Endothelial cell of umbilical vein (primary cell): ENCODE measurements at places on chromosomes 2 and 18.

DNA sequence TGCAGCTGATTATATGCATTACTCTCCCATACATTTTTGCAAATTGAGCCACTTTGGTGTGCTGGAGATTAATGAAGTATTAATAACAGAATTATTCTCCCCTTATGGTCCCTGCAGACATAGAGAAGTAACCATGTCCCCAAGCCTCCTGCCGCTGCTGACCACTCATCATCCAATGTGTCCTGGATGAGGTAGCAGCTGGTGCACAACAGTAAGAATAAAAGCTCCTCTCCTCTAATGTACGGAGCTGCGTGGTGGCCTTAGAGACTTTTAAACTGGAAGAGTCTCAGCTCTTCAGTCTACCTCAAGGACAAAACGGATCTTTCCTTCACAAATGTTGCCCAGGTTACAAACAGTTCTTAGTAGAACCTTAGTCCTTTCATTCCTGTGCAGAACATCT, 37.7 kb downstream of the TPO start:
- no peaks in the 10 kb centered on the region for H3K27me3 ChIP-seq
- no peak for DNase-seq
- no peaks in the 10 kb centered on the region for H3K4me1 ChIP-seq
- H3K4me3 ChIP-seq: no peak overlapping the region
- H3K27ac ChIP-seq: no peak overlapping the region

DNA sequence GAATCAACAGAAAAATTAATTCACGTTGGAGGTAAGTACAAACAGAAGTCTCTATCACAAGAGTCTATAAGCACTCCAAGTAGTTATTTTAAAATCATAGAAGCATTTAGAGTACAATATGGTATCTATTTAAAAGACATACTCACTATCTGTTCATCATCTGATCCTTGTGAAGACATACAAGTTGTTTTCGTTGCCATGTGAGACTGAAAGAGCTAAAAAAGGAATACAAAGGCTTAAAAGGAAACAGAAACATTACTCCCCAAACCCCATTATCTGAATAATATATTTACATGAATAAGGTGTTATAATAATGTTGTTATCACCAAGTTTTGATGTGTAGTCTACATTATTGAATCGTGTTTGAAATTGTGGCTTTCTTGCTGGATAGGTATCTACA, 20.9 kb downstream of the SEPTIN10 start:
- DNase-seq: no peak
- no peak overlapping the region for H3K4me3 ChIP-seq
- H3K27me3 ChIP-seq: no peaks in the 10 kb centered on the region
- H3K4me1 ChIP-seq: no peaks in the 10 kb centered on the region
- peaks cover 5% of the 10 kb centered on the region for H3K36me3 ChIP-seq
- H3K27ac ChIP-seq: no peak overlapping the region

- peaks cover 6% of the 10 kb centered on the region for H3K4me1 ChIP-seq
- no peaks in the 10 kb centered on the region for H3K36me3 ChIP-seq
- H3K27ac ChIP-seq: no peak overlapping the region
- no peak overlapping the region for H3K4me3 ChIP-seq
- DNase-seq: no peak
- no peaks in the 10 kb centered on the region for H3K27me3 ChIP-seq
These were observed 1.6 kb upstream of the RBM45 start for GRCh38 chr2:178110681-178111080.

DNA sequence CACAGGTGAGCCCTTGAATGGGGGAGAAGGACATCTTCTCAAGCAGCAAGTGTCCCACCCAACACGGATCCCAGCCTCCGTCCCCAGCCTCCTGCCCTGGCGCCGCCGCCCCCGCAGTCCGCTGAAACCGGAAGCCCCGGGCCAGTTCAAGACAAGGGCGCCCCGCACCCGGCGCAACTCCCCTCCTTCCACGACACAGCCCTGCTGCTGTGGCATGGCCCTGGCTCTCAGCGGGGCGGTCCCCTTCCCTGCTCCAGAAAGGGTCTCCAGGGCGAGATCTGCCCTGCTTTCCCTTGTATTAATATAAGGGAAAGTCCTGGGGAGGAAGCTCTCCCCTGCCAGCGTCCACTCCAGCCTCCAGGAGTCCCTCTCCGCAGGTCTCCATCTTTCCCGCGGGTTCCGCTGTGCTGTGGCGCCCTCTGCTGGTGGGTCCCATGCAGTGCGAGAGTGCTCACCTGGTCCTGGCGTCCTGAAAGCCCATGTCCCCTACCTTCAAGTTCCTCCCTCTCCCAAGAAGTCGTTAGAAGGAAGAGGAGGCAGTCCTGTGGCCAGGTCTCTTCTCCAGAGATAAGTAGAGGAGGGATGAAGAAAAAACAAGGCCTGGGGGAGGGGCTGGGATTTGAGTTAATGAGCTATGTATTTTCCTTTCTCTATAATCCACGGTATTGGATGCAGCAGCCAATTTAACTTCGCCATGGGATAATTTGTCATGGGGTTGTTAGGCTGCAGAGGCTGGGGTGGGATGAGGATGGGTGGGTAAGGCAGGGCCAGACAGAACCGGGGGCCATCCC, 176.0 kb downstream of the SMAD2 start:
- H3K36me3 ChIP-seq: no peaks in the 10 kb centered on the region
- peak; percentile 21 for DNase-seq
- no peaks in the 10 kb centered on the region for H3K27me3 ChIP-seq
- no peak overlapping the region for H3K4me3 ChIP-seq
- H3K4me1 ChIP-seq: no peaks in the 10 kb centered on the region

GRCh38 chr2:152342259-152343046, 7.5 kb downstream of the FMNL2 start:
- H3K27me3 ChIP-seq: no peaks in the 10 kb centered on the region
- H3K36me3 ChIP-seq: no peaks in the 10 kb centered on the region
- peaks cover under 1% of the 10 kb centered on the region for H3K4me1 ChIP-seq
- no peak overlapping the region for H3K27ac ChIP-seq

DNA sequence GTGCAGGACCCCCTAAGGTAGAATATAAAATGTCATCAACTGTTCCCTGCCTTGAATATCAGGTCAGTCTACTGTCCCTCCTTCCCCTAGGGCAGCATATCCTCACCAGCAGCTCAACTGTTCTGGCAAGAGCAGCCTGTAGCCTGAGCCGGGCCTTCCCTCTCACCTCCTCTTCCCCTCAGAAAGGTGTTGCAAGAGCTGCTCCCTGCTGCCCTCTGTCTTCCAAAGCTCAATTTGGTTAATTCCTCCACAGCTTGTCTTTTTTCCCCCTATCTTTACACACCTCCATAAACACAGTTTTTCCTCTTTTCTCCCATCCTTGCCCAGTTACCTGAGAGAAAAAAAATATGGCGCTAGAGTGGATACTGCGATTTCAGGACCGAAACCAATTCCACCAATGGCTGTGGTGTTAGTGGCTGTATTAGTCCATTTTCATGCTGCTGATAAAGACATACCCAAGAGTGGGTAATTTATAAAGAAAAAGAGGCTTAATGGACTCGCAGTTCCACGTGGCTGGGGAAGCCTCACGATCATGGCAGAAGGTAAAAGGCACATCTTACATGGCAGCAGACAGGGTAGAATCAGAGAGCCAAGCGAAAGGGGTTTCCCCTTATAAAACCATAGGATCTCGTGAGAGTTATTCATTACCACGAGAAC, 184.7 kb downstream of the MREG start:
- H3K27me3 ChIP-seq: no peaks in the 10 kb centered on the region
- peak; percentile 52 for DNase-seq
- H3K36me3 ChIP-seq: peaks cover 2% of the 10 kb centered on the region
- H3K27ac ChIP-seq: no peak overlapping the region

DNA sequence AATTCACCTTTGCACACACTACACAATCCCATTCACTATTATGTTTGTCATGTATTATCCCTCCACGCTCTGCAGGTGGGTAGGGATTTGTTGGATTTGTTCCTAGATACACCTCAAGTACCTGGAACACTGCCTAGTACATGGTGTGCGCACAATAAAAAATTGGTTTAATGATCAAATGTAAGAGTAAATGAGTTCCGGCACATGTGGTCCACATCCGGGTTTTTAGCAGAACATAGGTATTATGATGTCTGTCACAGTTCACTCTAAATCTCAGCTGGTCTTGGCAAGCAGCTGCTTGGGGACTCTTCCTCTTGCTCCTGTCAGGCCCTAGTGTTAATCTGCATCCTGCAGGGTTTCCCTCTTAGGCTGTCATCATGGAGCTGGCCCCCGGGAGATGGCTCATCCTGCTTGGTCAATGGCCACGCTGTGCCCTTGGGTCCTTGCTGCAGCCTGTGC, 21.8 kb upstream of the IL1R1 start:
- DNase-seq: no peak
- no peak overlapping the region for H3K27ac ChIP-seq
- H3K4me3 ChIP-seq: no peak overlapping the region
- H3K27me3 ChIP-seq: no peaks in the 10 kb centered on the region
- H3K36me3 ChIP-seq: no peaks in the 10 kb centered on the region

DNA sequence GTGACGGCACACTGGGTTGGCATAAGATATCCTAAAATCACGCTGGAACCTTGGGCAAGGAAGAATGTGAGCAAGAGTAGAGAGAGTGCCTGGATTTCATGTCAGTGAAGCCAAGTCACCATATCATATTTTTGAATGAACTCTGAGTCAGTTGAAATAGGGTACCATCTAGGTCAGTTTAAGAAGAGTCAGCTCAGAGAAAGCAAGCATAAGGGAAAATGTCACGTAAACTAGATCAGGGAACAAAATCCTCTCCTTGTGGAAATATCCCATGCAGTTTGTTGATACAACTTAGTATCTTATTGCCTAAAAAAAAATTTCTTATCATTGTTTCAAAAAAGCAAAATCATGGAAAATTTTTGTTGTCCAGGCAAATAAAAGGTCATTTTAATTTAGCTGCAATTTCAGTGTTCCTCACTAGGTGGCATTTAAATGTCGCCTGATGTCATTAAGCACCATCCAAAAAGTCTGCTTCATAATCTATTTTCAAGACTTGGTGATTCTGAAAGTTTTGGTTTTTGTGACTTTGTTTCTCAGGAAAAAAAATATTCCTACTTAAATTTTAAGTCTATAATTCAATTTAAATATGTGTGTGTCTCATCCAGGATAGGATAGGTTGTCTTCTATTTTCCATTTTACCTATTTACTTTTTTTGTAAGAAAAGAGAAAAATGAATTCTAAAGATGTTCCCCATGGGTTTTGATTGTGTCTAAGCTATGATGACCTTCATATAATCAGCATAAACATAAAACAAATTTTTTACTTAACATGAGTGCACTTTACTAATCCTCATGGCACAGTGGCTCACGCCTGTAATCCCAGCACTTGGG, 19.6 kb downstream of the RSAD2 start:
- no peak overlapping the region for H3K4me3 ChIP-seq
- no peak overlapping the region for H3K27ac ChIP-seq
- peaks cover 3% of the 10 kb centered on the region for H3K27me3 ChIP-seq
- no peaks in the 10 kb centered on the region for H3K36me3 ChIP-seq
- DNase-seq: peak; percentile 62

GRCh38 chr2:174967086-174967485, 38.1 kb downstream of the CHN1 start:
- peaks cover 23% of the 10 kb centered on the region for H3K4me1 ChIP-seq
- H3K27ac ChIP-seq: no peak overlapping the region
- no peak overlapping the region for H3K4me3 ChIP-seq
- H3K36me3 ChIP-seq: no peaks in the 10 kb centered on the region
